ENCODE measurements at places on chromosomes 4 and X. TPM values are rescaled to one million over a fixed set of nuclear protein-coding genes. Genes with fewer than 3 reads are reported as not detected.

DNA sequence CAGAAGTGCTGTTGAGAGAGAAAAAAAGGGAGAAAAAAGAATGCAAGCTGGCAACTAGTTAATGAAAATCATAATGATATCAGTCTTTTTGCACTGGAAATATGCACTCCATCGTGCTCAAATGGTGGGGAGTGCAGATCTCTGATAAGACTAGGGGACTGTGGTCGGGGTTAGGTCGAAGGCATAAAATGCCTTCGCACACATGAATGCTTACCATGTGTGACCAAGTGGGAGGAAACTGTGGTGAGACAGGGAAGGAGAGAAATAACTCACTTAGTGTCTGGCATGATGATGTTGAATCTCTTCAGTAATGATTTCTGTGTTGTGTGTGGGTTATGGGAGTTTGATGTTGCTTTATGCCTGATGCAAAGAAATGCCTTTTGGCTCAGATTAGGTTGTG, 358.9 kb downstream of the FBXO8 start:
- no peak overlapping the region for H3K4me3 ChIP-seq
- DNase-seq = no peak
- H3K36me3 ChIP-seq = no peaks in the 10 kb centered on the region
- no peaks in the 10 kb centered on the region for H3K27me3 ChIP-seq
- H3K27ac ChIP-seq = no peak overlapping the region

- no peaks in the 10 kb centered on the region for H3K4me1 ChIP-seq
- DNase-seq = no peak
- no peaks in the 10 kb centered on the region for H3K36me3 ChIP-seq
- no peaks in the 10 kb centered on the region for H3K27me3 ChIP-seq
- H3K27ac ChIP-seq = no peak overlapping the region
- no peak overlapping the region for H3K4me3 ChIP-seq
These were observed 23.3 kb upstream of the FRAS1 start for GRCh38 chr4:78033861-78034260.

GRCh38 chr4:159015841-159016240, 87.0 kb upstream of the RAPGEF2 start:
- H3K27ac ChIP-seq = no peak overlapping the region
- H3K36me3 ChIP-seq = no peaks in the 10 kb centered on the region
- peaks cover 3% of the 10 kb centered on the region for H3K4me1 ChIP-seq
- no peaks in the 10 kb centered on the region for H3K27me3 ChIP-seq

ARR3 gene
- total RNA-seq = not detected

DNA sequence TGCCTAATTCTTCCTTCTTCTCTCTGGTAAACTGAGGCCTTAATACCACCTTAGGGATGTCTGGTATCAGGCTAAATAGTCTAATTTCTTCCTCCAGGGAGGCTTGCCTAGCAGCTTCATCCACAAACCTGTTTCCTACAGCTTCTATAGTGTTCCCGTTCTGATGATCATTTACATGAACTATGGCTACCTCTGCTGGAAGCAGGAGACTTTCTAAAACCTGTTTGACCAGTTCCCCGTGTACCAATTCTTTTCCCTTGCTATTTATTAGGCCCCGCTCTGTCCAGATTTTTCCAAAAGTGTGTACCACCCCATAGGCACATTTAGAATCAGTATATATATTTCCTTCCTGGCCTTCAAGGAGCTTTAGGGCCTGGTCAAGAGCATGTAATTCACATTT, 5.8 kb upstream of the USP38 start:
- peaks cover 2% of the 10 kb centered on the region for H3K4me1 ChIP-seq
- no peak overlapping the region for H3K27ac ChIP-seq
- no peak for DNase-seq
- no peaks in the 10 kb centered on the region for H3K36me3 ChIP-seq
- H3K4me3 ChIP-seq = no peak overlapping the region

- H3K4me3 ChIP-seq = no peak overlapping the region
- no peaks in the 10 kb centered on the region for H3K27me3 ChIP-seq
- peaks cover 5% of the 10 kb centered on the region for H3K4me1 ChIP-seq
- H3K36me3 ChIP-seq = peaks cover 3% of the 10 kb centered on the region
- DNase-seq = no peak
These were observed 5.3 kb upstream of the FHIP1A start for GRCh38 chr4:151403656-151404055.

Data from H1 (cell line).